Natural killer cell treated with Interleukin-12 subunit alpha and Interleukin-12 subunit beta and Interleukin-15 and Interleukin-18, amount 100 ng/mL, for 72 hours (primary cell): ENCODE measurements at places on chromosomes 6 and 20. TPM values are rescaled to one million over a fixed set of nuclear protein-coding genes. Genes with fewer than 3 reads are reported as not detected.

The SSTR4 gene
- not detected for total RNA-seq

The LY6G6C gene
- total RNA-seq: not detected

The MLN gene
- total RNA-seq: not detected

The FRS3 gene
- total RNA-seq: 7.4 TPM

The OPN5 gene
- total RNA-seq: not detected

DNA sequence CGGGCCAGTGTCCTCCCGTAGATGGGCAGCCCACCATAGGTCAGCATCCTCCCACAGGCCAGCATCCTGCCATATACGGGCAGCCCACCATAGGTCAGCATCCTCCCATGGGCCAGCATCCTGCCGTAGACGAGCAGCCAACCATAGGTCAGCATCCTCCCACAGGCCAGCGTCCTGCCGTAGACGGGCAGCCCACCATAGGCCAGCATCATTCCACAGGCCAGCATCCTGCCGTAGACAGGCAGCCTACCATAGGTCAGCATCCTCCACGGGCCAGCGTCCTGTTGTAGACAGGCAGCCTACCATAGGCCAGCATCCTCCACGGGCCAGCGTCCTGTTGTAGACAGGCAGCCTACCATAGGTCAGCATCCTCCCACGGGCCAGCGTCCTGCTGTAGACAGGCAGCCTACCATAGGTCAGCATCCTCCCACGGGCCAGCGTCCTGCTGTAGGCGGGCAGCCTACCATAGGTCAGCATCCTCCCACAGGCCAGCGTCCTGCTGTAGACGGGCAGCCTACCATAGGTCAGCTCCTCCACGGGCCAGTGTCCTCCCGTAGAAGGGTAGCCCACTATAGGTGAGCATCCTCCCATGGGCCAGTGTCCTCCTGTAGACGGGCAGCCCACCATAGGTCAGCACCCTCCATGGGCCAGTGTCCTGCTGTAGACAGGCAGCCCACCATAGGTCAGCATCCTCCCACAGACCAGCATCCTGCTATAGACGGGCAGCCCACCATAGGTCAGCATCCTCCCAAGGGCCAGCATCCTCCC, 62.9 kb downstream of the BFSP1 start:
- DNase-seq: no peak
- no peak overlapping the region for H3K4me3 ChIP-seq
- no peaks in the 10 kb centered on the region for H3K36me3 ChIP-seq
- no peak overlapping the region for H3K27ac ChIP-seq

GRCh38 chr6:23650676-23651075, 475.3 kb upstream of the NRSN1 start:
- no peak overlapping the region for H3K27ac ChIP-seq
- no peak overlapping the region for H3K4me3 ChIP-seq
- H3K27me3 ChIP-seq: no peaks in the 10 kb centered on the region
- H3K36me3 ChIP-seq: no peaks in the 10 kb centered on the region

DNA sequence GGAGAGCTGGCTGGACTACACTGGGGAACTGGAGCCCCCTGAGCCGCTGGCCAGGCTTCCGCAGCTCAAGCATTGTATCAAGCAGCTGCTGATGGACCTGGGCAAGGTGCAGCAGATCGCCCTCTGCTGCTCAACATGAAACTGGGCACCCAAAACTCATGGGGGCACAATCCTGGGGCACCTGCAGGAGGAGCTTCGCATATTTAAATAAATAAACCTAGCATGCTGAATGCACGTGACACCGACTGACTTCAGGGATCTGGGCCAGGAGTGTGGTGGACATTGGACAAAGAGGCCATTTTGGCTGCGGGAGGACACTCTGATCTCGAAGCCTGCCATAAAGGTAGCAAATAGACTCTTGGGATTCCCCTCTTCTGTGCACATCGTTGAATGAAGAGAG, 6.8 kb downstream of the SCAND1 start:
- no peaks in the 10 kb centered on the region for H3K27me3 ChIP-seq
- H3K27ac ChIP-seq: no peak overlapping the region
- H3K36me3 ChIP-seq: no peaks in the 10 kb centered on the region
- DNase-seq: no peak
- H3K4me3 ChIP-seq: no peak overlapping the region

DNA sequence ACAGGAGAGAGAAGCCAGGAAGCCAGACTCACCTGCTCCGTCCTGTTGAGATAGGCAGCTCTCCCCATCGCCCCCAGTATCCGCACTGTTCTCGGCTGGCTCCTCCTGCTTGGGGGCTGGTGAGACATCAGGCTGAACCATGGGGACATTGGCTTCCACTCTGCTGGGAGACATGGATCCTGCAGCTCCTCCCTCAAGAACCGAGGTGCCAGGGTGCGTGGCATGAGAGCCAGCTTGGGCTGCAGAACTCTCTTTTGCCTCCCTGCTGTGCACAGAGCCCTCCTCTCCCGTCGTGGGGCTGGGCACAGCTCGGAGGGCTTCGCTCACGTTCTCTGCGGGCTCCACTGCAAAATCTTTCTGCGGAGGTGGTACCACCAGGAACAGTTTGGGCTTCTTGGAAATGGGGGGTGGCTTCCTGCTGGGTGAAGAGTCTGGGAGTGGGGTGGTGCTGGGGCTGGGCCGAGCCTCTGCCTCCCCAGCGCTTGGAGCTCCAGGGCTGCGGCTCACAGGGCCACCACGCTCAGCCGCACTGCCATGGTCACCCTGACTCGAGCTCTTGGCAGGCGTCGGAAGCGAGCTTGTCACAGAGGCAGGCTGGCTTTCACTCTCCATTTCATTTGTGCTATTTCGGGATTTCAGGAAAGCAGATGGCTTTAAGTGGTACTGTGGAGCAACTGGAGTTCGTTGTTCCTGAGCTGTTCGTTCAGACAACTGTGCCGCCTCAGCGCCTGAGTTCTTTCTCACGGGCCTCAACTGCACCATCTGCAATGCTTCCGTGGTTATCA, 26.5 kb downstream of the HEBP2 start:
- no peaks in the 10 kb centered on the region for H3K27me3 ChIP-seq
- no peaks in the 10 kb centered on the region for H3K4me1 ChIP-seq
- no peaks in the 10 kb centered on the region for H3K36me3 ChIP-seq
- H3K4me3 ChIP-seq: no peak overlapping the region
- DNase-seq: no peak

- no peaks in the 10 kb centered on the region for H3K36me3 ChIP-seq
- DNase-seq: peak; percentile 77
- peaks cover 25% of the 10 kb centered on the region for H3K4me1 ChIP-seq
- peak overlapping the region; percentile 73 for H3K4me3 ChIP-seq
- H3K27ac ChIP-seq: peak overlapping the region; percentile 78
Observed at GRCh38 chr6:158849899-158850806, 31.0 kb upstream of the EZR start.

GRCh38 chr20:2164966-2165365, 63.3 kb downstream of the STK35 start:
- no peak overlapping the region for H3K4me3 ChIP-seq
- no peaks in the 10 kb centered on the region for H3K27me3 ChIP-seq
- H3K4me1 ChIP-seq: no peaks in the 10 kb centered on the region
- H3K36me3 ChIP-seq: no peaks in the 10 kb centered on the region

DNA sequence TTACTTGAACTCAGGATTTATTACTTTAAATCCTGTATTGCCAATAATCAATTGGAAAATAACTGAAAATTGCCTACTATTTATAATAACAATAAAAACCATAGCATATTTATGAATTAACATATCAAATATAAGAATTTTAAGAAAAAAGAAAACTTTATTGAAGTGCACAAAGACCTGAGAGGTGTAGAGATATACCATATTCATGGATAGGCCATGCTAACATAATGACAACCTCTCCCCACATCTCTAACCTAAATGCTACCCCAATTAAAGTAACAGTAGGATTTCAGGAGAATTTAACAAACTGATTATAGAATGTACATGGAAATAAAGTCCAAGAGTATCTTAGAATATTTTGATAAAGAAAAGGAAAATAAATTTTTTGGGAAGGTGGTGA, 5.1 kb upstream of the HLA-DMB start:
- peak overlapping the region; percentile 92 for H3K27ac ChIP-seq
- peak overlapping the region; percentile 85 for H3K4me3 ChIP-seq
- no peak for DNase-seq
- H3K4me1 ChIP-seq: peaks cover 53% of the 10 kb centered on the region
- no peaks in the 10 kb centered on the region for H3K27me3 ChIP-seq

- H3K27ac ChIP-seq: no peak overlapping the region
- H3K4me1 ChIP-seq: no peaks in the 10 kb centered on the region
- no peaks in the 10 kb centered on the region for H3K27me3 ChIP-seq
- no peaks in the 10 kb centered on the region for H3K36me3 ChIP-seq
Observed at GRCh38 chr6:1641343-1641885, 31.7 kb downstream of the FOXC1 start.

GRCh38 chr6:22838345-22838744, 269.0 kb downstream of the HDGFL1 start:
- no peak overlapping the region for H3K4me3 ChIP-seq
- no peaks in the 10 kb centered on the region for H3K27me3 ChIP-seq
- H3K36me3 ChIP-seq: peaks cover 7% of the 10 kb centered on the region
- H3K4me1 ChIP-seq: no peaks in the 10 kb centered on the region
- H3K27ac ChIP-seq: no peak overlapping the region
- DNase-seq: no peak

DNA sequence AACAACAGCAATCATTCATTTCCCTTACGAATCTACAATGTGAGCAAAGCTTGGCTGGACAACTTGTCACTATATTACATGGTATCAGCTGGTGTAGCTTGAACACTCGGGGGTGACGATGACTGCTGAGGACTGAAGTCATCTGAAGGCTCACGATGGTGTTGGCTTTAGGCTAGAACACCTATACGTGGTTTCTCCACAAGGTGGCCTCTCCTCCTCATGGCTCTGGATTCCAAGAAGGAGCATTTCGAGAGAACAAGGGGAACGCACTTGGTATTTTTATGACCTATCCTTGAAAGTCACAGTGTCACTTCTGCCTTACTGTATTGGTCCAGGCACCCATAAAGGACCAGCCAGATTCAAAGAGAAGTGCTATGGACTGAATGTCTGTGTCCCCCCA, 37.5 kb upstream of the ADGRF1 start:
- no peak overlapping the region for H3K4me3 ChIP-seq
- peaks cover 13% of the 10 kb centered on the region for H3K27me3 ChIP-seq
- DNase-seq: no peak
- H3K27ac ChIP-seq: no peak overlapping the region
- H3K4me1 ChIP-seq: no peaks in the 10 kb centered on the region

DNA sequence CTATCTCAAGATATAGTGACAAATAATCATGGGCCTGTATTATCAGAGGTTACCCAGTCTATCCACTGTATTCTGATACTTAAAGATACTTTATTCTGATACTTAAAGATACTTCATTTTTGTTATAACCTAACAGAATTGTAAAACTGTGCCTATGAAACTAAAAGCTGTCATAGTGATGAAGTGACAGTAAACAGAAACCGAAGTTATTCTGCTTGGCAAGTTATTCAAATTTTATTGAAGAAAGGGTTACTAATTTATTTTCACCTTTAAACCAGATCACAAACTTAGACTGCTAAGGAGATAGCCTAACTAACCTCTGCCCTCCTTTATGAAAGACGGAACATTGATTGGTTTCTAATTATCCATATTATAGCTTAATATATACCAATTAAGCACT, 604.6 kb upstream of the IMPG1 start:
- H3K4me1 ChIP-seq: no peaks in the 10 kb centered on the region
- DNase-seq: no peak
- H3K36me3 ChIP-seq: no peaks in the 10 kb centered on the region
- no peak overlapping the region for H3K4me3 ChIP-seq
- H3K27me3 ChIP-seq: no peaks in the 10 kb centered on the region
- H3K27ac ChIP-seq: no peak overlapping the region

- no peak overlapping the region for H3K4me3 ChIP-seq
- no peak overlapping the region for H3K27ac ChIP-seq
- H3K36me3 ChIP-seq: no peaks in the 10 kb centered on the region
- DNase-seq: no peak
Observed at GRCh38 chr6:42318480-42318879, 100.8 kb upstream of the MRPS10 start.
